Hindlimb muscle (tissue), 1 donor: ENCODE measurements at places on chromosomes 1 and 21.

- DNase-seq, result no peak
Measured at GRCh38 chr1:243708210-243708609, 141.8 kb downstream of the AKT3 start.

DNA sequence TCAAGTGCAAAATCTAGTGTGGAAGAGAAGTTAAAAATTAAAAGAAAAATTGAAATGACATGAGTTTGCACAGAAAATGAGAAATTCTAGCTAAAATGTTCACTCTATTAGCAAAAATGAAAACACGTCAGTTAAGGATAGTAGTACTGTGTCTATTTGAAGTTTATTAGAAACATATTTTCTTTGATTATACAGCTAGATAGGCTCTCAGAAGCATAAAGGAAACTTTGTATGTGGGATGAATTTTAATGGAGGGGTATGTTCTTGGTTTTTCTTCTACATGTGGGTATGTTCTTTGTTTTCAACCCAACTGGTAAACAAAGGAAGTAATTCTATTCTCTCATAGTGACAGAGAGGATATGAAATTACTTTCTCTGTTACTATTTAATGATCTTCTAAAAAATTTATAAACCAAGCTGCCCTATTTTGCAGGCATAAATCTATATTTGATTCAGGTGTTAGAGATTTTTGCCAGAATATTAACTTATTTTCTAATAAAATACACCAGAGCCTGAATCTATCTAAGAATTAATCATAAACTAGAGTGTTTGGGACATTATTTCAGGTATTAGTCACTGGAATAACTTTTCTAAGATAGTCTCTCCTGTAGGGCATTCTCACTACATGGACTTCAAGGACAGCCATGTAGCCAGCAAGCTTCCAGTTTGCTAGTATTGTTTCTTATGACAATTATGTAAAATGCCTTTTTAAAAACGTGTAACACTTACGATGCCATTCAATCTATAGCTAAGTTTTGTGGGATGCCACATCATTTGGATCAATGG, 15.8 kb downstream of the GPSM2 start:
- no peak for DNase-seq

DNA sequence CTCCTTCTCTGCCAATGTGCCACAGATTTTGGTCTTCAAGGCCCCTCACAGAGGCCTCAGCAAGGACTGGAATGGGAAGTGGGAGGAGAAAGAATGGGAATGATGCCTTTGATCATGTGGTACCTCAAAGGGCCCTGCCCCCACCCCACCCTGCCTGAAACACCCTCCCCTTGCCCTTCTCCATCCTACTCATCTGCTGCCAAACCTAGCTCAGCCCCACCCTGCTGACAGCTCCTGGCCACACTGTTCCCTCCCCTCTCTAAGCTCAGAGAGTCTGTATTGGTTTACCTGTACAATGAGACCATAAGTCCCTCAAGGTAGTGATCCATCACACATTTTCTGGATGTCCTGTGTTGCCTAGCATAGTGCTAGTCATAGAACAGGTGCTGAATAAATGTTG, 6.7 kb upstream of the ARHGAP30 start:
- no peak for DNase-seq

DNA sequence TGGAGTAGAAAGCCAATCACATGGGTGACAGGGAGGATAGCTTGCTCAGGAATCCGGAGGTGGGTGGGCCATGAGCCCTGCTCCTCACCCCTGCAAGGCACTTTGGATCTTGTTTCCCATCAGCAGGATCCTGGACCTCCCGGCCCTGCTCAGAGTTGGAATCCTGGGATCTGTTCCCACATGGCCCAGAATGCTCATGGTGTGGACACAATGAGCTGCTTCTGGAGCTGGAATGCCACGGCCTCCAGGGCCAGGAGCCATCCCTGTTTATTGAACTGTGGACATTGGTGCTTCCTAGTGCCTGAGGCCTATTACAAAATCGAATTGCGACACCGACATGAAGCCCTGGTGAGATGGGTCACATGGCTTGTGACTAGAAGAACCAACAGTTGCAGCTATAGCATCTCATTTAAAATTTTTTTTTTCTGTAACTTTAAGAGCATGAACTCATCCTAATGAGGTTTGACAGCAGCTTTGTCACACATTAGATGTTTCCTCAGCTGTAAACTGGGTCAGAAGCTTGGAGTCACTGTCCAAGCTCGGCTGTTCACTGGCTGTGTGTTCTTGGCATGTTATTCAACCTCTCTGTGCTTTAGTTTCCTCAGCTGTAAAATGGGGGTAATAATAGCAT, 40.4 kb upstream of the GOLT1A start:
- no peak for DNase-seq

- DNase-seq, result no peak
Measured at GRCh38 chr1:24503870-24504523, 1.4 kb downstream of the RCAN3 start.

DNA sequence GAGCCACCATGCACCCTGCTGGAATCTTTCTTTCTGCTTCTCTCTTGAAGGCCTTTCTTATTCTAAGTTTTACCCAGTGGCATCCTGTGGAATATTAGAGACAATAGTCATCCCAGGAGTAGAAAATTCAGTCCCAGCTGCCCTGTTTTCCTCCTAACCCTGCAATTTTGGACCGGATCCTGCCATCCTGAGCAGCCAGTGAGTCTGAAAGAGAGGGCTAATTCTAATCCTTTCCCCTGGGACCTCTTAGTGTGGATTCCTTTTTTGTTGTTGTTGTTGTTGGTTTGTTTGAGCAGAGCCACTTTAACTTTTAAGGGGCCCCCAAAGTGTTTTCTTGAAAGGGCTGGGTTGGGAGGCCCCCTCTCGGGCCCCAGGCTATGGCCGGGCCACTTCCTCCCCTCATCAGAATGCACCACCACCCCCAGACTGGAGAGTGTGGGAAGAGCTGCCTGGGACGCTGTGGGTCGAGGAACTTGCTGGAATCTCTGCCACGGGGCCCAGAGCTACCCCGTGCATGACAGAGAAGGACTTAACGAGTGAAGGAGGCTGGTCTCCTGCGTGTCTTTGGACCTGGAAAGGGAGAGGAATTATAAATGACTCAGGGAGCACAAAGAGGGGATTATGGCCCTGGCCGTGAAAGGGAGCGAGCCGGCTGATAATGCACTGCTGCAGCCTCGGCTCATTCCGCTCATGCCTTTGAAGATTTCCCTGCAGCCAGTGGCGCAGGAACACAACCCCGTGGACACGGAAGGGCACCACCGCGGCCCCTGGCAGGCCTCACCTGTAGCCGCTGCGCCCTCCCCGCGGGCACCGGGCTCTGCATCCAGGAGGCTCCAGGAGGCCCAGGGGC, 81.0 kb upstream of the AKT3 start:
- DNase-seq, result no peak

GRCh38 chr1:59967141-59967697, 40.6 kb upstream of the CYP2J2 start:
- no peak for DNase-seq

DNA sequence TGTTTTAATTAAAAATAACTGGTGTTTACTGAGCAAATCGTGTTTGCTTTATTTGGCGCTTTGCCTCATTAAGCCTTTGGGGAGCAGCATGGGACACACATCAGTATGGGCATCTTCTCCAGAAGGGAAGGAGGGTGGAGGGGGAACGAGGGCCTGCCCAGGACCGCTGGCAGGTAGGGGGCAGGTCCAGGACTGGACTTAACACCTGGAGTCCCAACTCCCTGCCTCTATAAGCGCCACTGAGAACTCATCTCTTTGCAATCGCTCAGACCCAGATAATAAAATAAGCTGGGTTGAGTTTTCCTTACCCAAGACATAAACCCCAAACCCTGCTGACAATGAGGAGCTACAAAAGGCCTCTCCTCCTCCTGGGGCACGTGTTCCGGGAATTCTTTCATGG, 15.1 kb downstream of the ABCG1 start:
- no peak for DNase-seq

GRCh38 chr1:5661196-5662085, 330.8 kb downstream of the NPHP4 start:
- DNase-seq, result no peak

DNA sequence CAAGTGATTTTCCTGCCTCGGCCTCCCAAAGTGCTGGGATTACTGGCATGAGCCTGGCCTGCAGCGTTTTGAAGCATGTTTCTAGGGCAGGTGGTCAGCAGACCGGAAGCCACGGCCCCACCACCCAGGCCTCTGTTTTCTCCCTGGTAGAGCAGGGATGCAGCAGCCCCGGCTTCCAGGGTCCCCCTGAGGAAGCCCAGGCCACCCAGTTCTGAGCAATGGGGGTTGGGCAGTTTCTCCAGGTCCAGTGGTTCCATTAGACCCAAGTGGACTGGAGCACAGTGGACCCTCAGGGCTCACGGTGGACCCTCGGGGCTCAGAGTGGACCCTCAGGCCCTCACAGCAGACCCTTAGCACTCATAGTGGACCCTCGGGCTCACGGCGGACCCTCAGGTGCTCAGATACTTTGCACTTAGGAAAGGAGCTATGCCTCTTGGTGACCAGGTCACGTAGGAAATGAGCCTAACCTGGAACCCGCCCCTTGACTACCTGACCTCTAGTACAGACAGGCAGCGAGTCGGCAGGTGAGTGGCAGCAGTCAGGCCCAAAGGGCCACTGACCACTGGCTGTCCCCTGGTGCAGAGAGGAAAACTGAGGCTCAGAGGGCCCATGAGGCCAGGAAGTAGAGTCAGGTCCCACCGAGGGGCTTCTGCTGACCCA, 4.6 kb upstream of the FNDC10 start:
- DNase-seq, result no peak

DNA sequence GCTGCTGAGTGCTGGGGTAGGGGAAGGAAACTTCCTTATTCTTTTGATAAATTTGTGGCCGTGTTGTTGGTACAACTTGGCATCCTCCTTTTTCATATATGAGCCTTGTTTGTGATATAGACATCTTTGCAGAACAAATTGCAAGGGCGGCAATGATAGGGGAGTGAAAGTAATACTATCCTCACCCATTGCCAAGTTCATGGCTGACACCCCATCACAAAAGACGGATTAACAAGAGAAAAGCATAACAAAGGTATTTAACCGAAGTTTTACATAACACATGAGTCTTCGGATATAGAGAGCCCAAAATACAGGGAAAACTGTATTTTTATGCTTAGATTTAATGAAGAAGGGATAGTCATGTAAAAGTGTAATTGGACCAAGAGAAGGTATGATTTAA, 86.3 kb upstream of the TMPRSS2 start:
- no peak for DNase-seq

DNA sequence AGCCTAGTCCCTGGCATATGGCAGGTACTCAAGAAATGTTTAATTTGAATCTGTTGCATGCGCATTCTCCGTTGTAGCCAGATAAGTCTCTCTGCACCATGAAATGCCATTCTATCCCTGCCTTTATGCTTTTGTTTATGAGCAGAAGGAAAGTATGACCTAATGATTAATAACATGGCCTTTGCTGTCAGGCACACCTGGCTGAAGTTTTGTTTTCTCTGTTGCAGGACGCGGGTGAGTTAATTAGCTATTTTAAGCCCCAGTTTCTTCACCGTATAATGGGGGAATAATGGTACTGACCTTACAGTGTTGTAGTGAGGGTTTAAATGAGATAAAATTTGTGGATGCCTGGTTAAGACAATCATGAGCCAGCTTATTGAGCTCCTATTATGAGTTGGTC, 87.7 kb downstream of the ST6GALNAC3 start:
- DNase-seq, result no peak

DNA sequence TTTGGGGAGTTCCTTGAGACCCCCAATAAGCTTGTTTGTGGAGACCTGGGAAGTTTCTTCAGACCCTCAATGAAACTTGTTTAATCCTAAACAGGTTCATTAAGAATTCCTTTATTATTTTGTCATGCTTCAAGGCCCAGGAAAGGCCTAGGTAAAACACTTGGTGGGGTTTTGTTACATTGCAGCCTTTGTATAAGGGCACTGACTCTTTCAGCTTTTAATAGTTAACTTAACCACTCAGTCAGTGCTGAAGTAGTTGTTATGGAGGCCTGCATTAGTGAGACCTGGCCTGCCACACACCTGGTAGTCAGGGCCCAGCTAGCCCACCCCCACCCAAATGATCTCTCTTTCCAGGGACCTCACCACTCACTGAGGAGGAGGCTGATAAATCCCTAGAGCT, 103.7 kb downstream of the FCRL5 start:
- no peak for DNase-seq

GRCh38 chr1:180586671-180587155, 27.9 kb downstream of the OVAAL start:
- DNase-seq, result no peak

DNA sequence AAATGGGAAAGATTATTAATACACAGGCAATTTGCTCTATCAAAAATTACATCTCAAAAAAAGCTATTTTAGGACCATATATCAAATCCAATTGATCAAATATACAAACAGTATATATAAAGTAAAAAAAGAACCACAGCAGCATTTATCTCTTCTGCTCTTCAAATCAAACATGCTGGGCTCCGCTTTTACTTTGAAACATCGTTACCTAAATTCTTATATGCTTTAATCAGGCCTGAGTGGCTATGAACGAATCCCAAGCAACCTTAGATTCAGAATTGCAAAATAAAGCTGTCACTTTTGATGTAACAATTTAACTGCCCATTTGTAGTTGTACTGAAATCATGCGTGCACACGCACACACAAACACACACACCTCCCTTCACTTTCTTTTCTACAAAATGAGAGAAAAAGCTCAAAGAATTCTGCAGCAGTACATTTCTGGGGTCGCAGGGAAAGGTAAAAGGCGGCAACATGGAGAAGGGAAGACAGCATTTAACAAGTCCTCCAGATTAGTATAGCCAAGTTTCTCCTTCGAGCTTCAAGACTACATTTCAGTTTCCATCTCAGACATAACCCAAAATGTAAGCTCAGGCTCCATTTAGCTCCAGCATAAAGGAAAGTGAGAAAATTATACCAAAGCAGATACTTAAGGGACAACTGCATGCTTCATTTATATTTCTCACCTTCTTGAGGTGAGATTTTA, 92.2 kb upstream of the TTC39A start:
- no peak for DNase-seq

- no peak for DNase-seq
Measured at GRCh38 chr21:33682992-33683627, 40.8 kb downstream of the ITSN1 start.

DNA sequence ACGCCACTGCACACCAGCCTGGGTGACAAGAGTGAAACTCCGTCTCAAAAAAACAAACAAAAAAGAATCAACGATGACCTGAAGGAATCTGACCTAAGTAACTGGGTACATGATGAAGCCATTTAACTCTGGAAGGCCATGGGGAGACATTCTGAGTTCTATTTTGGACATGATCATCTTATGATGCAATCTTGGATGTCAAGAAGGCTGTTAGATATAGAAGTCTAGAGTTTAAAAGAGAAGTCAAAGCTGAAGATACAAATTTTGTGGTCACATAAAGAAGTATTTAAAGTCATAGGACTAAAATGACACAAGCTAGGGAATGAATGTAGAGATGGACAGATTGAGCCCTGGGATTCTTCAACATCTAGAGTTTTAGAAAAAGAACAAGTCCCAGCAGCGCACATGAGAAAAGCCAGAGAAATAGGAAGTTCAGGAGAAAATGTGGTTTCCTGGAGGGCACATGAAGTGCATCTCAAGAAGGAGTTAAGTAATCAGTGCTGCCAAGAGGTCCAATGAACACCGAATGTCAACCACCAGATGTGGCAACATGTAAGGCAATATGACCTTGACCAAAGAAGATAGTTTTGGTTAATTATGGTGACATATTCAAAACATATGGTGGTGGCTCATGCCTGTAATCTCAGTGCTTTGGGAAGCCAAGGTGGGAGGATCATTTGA, 26.8 kb downstream of the ELK4 start:
- no peak for DNase-seq

- no peak for DNase-seq
Measured at GRCh38 chr1:64877151-64877550, 89.2 kb downstream of the JAK1 start.

- DNase-seq, result no peak
Measured at GRCh38 chr1:24081190-24081589, 30.7 kb downstream of the MYOM3 start.
